ENCODE measurements at places on chromosomes 1 and 21.

DNA sequence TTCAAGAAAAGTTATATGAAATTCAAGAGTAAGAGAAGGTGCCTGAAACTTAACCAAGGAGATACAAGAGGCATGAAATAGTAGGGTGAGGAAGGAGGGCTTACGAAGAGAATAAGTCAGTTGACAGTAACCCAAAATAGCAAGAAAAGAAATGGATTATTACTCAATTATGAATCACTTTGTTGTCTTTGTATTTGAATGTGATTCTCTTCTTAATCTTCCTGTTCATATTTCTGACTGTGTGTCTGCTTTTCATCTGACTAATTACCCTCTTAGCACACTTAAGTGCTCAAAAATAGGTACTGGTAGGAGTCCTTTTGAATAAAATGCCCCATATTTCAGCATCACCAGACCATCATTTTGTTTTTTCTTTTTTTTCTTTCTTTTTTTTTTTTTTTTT, 39.4 kb downstream of the GLMN start:
- no peak for DNase-seq

- no peak for DNase-seq
These were observed 29.3 kb upstream of the HSD3B1 start for GRCh38 chr1:119477710-119478109.

GRCh38 chr1:218383681-218384080, 38.5 kb downstream of the TGFB2 start:
- no peak for DNase-seq

- no peak for DNase-seq
These were observed 18.8 kb upstream of the UBXN10 start for GRCh38 chr1:20167126-20167525.

DNA sequence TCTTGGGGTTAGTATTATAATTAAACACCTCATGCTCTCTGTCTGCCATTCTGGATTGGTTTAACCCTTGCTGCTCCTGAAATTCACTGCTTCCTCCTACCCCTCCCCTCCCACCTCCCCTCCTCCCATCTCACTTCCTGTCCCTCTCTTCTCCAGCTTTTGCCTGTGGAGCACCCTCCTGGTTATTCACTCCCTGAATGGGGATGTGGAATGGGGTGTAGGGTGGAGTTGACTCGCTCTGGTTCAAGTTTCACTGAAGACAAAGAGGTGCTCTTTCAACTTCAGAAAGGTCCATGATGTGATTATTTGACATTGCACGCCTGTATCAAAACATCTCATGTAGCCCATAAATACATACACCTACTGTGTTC, 160.5 kb downstream of the PLXNA2 start:
- no peak for DNase-seq

DNA sequence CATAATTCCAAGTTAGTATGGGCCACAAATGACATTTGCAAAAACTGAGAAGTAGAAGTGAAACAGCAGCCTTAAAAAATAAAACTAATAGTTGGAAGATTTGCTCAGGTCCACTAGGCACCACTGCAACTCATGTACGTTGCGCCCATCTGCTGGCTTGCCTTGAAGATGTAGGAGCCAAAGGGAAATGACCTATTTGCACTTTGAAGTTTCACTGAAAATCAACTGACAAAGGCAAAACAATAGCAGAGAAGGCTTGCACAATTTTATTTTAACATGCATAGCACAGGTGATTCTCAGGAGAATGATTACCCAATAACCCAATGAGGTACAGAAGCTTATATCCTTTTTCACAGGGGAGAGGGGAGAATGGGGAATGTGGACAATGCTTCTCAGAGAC, 170.1 kb upstream of the USP25 start:
- DNase-seq = no peak

DNA sequence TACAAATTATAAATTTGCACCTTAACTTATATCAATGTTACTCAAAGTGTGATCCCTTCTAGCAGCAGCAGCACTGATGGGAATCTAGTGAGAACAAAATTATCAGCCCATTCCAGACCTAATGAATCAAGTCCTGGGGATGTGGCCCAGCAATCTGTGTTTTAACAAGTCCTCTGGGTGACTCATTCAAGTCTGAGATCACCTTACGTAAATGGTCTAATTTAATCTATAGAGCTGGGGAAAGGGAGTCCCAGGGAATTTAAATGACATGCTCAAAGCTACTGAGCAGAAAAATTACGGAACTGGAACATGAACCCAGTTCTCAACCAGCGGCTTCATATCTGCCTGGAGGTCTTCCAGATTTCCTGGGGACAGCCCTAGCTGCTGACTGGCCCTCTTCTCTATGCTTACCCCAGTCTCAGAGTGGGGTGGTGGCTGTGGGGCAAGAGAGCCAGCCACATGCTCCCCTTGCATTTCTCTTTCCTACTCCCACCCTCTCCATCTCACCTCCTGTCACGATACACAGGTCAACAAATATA, 220.0 kb downstream of the TM2D1 start:
- DNase-seq = no peak

- DNase-seq = no peak
These were observed 31.8 kb downstream of the SPSB1 start for GRCh38 chr1:9324246-9325096.

Data from T-helper 1 cell (primary cell).